Memory B cell (primary cell): ENCODE measurements at places on chromosomes 11 and 22.

DNA sequence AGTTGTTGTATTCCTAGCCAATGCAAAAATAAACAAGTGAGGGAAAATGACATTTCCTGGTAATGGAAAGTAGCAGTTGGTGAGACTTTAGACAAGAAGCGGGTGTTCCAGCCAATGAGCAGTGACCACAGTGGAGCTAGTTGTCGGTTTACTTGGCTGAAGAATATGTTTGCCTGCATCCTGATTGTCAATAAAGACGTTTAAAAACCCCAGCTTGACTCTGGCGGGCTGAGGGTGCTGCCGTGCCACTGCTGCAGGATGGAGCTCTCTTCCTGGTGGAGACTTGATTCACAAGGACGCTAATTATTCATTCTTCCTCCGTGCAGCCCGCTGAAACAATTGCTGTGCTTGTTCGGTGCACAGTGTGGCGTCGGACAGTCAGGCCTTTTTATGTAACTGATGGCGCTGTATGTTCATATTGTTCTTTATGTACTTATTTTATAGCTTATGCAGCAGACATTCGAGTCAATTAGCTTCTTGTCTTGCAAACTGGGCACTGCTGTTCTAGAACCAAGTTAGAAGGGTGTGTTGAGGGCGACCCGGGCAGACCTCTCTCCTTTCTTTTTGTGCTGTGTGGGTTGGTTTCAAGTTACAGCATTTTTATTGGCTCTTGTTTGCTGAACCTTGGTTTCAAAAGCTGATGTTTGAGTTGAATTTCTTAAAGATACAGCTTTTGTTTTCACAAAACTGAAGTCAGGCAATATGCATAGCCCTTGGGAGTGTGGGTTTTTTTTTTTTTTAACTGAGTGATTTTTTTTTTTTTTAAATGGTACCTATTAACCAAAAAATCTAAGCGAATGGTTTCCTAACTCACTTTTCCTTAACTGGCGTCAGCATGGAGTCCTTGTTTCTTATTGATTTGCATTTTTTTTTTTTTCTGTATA, 153.9 kb downstream of the TEAD1 start:
- H3K27me3 ChIP-seq: peaks cover 12% of the 10 kb centered on the region
- no peak overlapping the region for H3K27ac ChIP-seq
- no peaks in the 10 kb centered on the region for H3K36me3 ChIP-seq
- no peak overlapping the region for H3K4me3 ChIP-seq

DNA sequence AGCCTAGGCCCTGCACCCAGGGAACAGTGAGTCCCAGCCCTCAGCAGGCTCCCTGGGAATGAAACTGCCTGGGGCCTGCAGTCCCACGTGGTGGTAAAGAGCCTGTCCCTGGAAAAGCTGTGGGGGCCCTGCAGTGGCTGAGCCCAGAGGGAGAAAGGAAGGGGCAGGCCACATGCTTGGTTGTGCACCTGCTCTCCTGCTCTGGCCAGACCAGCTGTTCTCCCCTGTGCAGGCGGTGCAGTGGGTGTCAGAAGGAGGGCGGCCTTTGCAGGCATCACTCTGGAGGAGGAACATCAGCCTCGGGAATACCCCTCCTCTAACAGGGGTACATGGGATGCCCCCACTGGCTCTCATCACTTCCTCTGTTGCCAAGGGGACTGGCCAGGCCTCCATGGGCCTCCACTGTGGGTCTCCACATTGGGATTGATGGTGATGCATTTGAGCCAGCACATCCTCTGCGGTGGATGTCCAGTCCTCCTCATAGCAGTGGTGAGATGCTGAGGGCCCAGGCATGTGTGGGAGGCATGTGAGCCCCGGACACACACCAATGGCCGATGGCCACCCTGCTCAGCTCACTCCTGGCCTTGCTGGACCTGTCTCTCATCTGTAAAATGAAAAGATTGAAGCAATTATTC, 690.4 kb downstream of the BRD1 start:
- H3K27me3 ChIP-seq: peaks cover 14% of the 10 kb centered on the region
- H3K36me3 ChIP-seq: no peaks in the 10 kb centered on the region
- no peak overlapping the region for H3K4me3 ChIP-seq

DNA sequence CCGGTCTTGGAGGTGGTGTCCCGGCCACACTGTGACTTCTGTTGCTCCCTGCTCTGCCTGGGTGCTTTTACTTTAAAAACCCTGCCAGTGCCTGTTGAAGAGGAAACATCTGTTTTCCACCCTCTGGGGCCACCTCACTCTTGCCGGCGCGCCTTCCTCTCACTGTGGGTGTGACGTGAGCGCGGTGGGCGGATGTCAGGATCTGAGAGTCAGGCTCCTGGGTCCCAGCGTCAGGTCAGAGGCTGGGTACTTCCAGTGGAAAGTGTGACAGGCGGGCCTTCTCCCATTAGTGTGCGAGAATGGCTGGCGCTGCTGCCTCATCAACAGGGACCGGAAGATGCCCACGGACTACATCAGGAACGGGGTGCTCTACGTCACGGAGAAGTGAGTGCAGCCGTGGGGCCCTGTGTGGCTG, 54.2 kb downstream of the GRAMD4 start:
- peaks cover 22% of the 10 kb centered on the region for H3K4me1 ChIP-seq
- peak overlapping the region; percentile 80 for H3K4me3 ChIP-seq
- peak overlapping the region; percentile 66 for H3K27ac ChIP-seq
- peaks cover 12% of the 10 kb centered on the region for H3K36me3 ChIP-seq

GRCh38 chr22:29308791-29309262, 2.4 kb downstream of the GAS2L1 start:
- H3K27me3 ChIP-seq: peaks cover 30% of the 10 kb centered on the region
- H3K36me3 ChIP-seq: no peaks in the 10 kb centered on the region
- DNase-seq: no peak
- H3K4me3 ChIP-seq: no peak overlapping the region
- no peak overlapping the region for H3K27ac ChIP-seq

DNA sequence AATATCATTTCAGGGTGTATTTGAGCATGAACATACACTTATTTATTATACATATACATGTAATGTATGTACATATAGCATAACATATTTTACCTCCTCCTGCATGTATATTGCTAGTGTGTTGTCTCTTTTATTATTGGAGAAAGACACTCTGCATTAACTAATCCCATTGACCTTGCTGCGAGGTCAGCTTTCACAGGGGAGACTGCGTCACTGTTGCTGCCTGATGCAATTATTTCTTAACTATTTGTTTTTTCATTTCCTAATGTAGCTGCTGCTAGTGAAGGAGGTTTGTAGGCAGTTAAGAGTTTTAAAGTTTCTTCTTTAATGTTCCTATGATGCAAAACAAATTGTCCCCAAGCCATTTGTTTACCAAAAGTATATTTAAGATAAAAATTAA, 185.4 kb upstream of the CNTN5 start:
- no peaks in the 10 kb centered on the region for H3K4me1 ChIP-seq
- H3K4me3 ChIP-seq: no peak overlapping the region
- DNase-seq: no peak
- H3K36me3 ChIP-seq: no peaks in the 10 kb centered on the region

DNA sequence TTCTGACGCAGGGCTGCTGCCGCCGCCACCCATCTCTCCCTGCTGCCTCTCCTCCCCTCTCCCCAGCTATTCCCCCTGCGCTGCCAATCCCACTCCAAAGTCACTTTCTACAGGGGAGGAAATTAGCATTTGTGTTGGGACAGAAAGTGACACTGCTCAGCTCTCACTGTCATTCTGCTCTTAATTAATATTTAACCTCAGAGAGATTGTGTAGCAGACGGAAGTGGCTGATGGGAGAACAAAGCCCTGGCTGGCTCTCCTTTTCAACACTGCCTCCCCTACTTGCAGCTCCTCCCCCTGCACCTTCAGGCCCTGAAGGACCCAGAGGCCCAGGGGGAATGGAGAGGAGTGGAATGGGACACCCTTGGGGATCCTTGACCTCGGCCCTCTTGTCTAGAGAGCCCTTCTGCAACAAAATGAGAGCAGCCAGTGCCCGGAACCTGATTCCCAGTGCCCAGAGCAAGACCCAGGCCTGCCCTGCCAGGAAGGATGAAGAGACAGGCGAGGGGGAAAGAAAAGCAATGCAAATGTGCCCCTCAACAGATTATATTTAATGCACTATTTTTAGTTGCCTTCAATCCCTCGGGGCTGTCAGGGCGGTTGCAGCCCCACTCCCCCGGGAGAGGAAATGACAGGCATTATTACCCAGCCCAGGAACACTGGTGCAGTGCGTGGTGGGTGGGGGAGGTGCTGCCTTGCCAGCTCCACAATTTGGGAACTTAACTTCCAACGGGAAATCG, 14.6 kb upstream of the NRGN start:
- DNase-seq: no peak
- no peak overlapping the region for H3K27ac ChIP-seq
- peak overlapping the region; percentile 58 for H3K4me3 ChIP-seq

- H3K36me3 ChIP-seq: peaks cover 3% of the 10 kb centered on the region
- DNase-seq: no peak
- H3K4me1 ChIP-seq: peaks cover 16% of the 10 kb centered on the region
- no peak overlapping the region for H3K27ac ChIP-seq
- H3K4me3 ChIP-seq: no peak overlapping the region
Measured at GRCh38 chr11:115226556-115226955, 277.7 kb downstream of the CADM1 start.

DNA sequence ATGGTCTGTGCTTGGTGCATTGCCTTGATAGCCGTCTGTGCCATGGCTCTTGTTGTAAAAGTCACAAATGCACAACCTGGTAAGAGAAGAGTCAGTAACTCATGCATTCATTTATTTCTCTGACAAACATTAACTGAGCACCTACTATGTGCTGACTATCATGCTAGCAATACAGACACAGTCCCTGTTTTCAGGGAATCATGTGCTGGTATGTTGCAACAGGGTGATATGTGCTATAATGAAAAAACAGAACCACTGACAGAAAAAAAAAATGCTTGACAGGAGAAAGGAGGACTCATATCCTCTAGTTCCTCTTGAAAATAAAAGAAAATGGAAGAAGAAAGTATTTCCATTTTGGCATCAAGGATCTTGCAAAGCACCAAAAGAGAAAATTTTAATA, 34.5 kb upstream of the RAPSN start:
- peaks cover 27% of the 10 kb centered on the region for H3K36me3 ChIP-seq
- H3K27me3 ChIP-seq: no peaks in the 10 kb centered on the region
- H3K27ac ChIP-seq: peak overlapping the region; percentile 24
- H3K4me1 ChIP-seq: no peaks in the 10 kb centered on the region
- no peak overlapping the region for H3K4me3 ChIP-seq

DNA sequence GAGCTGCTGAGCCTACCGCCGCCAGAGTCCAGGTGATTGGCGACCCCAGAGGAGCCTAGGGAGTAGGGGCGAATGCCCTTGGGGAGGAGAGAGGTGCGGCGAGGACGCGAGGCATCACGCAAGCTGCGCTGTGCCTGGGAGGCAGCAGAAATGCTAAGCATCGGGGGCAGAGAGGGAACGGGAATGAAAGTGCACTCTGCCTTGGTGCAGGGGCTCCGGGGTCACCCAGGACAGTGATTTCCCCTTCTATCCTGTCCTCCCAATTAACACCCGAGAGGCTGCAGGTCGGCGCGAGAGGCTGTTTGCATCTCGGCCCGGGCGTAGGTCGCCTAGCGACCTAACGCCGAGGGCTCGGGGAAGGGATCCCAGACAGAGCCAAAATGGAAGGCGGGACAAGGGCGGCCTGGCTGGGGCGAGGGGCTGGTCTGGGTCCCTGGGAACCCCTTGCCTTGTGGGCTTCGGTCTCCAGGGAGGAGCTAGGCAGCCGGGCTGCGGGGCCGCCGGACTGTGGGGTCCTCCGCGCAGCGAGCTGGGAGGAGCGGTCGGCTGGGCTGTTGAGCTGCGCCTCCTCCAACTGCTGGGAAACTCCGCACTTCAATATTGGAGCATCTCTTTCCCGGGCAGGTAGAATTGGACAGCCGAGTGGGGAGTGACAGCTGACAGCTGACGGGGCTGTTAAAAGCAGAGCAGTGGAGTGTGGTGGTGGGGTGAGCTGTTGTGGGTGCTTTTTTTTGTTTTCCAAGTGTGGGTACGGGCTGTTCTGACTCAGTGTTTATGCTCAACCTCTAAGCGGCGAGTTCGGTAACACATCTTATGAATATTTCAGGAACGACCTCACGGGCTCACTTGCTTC, 657 bp downstream of the ELMOD1 start:
- peak overlapping the region; percentile 85 for H3K4me3 ChIP-seq
- H3K36me3 ChIP-seq: no peaks in the 10 kb centered on the region
- H3K4me1 ChIP-seq: peaks cover 19% of the 10 kb centered on the region
- DNase-seq: peak; percentile 3
- H3K27me3 ChIP-seq: peaks cover 32% of the 10 kb centered on the region

DNA sequence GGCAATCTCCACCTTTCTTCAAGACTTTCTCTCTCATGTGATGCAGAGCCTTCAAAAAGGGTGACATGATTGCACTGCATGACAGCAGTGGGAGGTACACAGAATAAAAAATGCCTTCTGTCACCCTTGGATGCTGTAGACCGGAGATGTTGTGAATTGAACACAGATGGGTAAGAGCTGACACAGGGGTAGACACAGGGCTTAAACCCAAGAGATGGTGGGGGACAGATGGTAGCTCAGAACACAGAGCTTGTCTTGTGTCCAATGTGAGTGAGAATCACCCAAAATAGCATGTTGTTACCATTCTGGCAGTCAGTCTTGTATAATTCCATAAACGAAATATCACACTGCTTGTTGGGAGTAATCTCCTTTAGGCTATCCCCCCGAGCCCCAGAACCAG, 69.9 kb downstream of the JRKL start:
- no peaks in the 10 kb centered on the region for H3K4me1 ChIP-seq
- no peak overlapping the region for H3K4me3 ChIP-seq
- H3K27ac ChIP-seq: no peak overlapping the region
- no peak for DNase-seq
- peaks cover 12% of the 10 kb centered on the region for H3K27me3 ChIP-seq

GRCh38 chr22:22156716-22157347, 87.8 kb upstream of the VPREB1 start:
- H3K27ac ChIP-seq: peak overlapping the region; percentile 92
- peak; percentile 79 for DNase-seq
- no peaks in the 10 kb centered on the region for H3K27me3 ChIP-seq
- peaks cover 32% of the 10 kb centered on the region for H3K4me1 ChIP-seq
- H3K4me3 ChIP-seq: peak overlapping the region; percentile 31

DNA sequence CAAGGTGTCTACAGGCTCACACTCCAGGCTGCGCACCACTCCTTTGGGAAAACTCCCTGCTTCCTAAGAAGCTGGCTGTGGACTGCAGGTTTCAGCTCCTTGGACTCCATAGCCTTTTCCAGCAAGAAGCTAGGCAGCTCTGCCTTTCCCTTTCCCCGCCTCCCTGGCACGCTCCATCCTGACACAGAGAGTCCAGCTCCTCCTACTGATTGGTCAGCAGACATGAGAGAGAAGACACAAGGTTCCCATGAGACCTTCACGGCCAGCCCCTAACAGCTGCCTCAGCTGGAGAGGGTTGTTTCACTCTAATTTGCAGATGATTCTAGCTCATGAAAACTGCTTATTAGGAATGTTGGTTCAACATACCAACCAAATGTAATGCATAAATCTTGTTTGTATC, 27.6 kb downstream of the TENM4 start:
- no peak overlapping the region for H3K27ac ChIP-seq
- no peak for DNase-seq
- H3K4me3 ChIP-seq: no peak overlapping the region
- no peaks in the 10 kb centered on the region for H3K36me3 ChIP-seq
- peaks cover 2% of the 10 kb centered on the region for H3K27me3 ChIP-seq
- H3K4me1 ChIP-seq: no peaks in the 10 kb centered on the region

GRCh38 chr11:100748153-100748552, 61.1 kb downstream of the ARHGAP42 start:
- no peak overlapping the region for H3K4me3 ChIP-seq
- no peak overlapping the region for H3K27ac ChIP-seq
- H3K36me3 ChIP-seq: peaks cover 22% of the 10 kb centered on the region
- DNase-seq: no peak
- peaks cover 7% of the 10 kb centered on the region for H3K4me1 ChIP-seq

- H3K36me3 ChIP-seq: no peaks in the 10 kb centered on the region
- no peak overlapping the region for H3K4me3 ChIP-seq
- DNase-seq: no peak
- H3K4me1 ChIP-seq: peaks cover 6% of the 10 kb centered on the region
Measured at GRCh38 chr11:105000167-105000566, 22.8 kb downstream of the CASP5 start.
